Activated CD4-positive, alpha-beta T cell treated with anti-CD3 and anti-CD28 coated beads for 1 hour (primary cell): ENCODE measurements at places on chromosomes 2 and 18.

GRCh38 chr2:167759531-167759930 lies 487.9 kb downstream of the STK39 start:
- no peak for DNase-seq

DNA sequence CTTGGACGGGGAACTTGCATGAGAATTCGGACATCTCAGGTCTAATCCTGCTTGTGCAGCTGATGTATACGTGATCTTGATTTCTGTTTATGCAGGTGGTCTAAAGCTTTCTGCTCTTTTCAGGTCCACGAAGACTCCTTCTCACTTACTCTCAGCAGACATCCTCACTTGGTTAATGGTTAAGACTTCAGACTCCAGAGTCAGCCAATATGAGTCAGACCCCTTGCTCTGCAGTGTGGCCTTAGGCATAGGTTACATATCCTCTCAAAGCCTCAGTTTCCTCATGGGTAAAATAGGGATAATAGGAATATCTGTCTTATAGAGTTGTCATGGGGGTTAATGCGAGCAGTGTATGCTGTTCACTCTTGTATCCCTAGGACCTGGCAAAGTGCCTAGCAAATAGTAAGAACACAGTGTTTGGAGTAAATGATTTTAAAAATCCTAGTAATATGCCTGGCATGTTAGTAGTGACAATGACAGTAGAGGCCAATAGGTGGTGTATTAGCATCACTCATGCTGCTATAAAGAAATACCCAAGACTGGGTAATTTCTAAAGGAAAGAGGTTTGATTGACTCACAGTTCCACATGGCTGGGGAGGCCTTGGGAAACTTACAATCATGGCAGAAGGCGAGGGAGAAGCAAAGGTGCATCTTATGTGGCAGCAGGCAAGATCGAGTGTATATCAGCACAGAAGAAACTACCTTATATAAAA lies 42.3 kb downstream of the XRCC5 start:
- DNase-seq: no peak

DNA sequence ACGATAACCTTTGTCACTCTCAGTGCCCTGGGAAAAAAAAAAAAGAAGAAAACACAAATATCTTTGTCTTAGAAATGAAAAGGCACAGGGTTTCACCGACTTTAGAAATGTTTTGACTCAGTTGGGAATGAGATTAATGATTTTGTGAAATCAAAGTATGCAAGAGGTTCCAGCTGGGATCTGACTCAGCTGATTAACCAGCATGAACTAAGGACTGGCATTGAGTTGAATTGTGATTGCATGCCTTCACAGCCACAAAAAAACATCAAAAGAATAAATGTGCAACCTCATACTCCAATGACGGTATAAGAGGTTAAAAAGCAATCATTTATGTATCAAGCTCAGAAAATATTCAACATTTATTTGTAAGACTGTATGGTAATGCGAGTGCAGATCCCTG lies 566.6 kb upstream of the DSEL start:
- no peak for DNase-seq

DNA sequence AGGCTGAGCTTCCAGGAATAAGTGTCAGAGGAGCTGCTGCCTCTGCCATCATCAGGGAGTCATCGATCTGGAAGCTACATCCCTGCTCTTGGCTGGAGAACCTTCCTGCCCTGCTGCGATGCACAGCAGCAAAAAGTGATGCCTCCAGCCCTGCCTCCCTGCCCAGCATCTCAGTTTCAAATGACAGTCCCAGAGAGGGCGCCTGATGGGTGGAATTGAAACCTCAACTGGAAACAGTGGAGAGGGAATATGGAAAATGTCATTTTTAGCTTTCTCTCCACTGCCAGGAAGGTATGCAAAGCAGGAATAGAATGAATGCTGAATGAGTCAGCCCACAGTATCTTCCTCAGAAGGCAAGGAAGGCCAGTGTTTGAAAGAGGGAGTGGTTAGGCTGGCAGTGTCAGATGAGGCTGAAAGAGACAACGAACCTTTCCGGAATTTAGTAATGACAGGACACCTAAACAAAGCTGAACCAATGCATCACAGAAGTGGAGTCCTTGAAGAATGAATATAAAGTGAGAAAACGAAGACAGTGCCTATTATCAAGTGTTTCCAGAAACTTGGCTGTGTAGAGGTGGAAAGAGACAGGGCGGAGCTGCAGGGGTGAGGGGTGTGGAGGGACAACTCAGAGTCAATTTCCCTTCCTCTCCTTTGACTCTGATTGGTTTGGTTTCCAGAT lies 153.9 kb upstream of the NDUFV2 start:
- DNase-seq: no peak

DNA sequence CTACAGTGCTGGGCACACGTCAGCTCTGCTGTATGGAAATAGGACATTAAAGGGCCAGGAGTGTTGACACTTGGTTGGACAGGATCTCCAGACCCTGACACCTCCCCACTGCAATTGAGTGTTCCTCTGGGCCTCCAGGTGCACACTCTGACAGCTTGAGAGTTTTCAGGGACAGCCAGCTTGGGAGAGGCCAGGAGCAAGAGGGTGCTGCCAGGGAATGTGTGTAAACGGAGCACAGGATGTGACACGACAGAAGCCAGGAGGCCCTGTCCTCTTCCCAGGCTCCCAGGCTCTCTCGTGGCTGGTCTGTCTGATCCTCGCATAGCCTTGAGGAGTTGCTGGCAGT lies 318.1 kb upstream of the HS6ST1 start:
- DNase-seq: no peak

DNA sequence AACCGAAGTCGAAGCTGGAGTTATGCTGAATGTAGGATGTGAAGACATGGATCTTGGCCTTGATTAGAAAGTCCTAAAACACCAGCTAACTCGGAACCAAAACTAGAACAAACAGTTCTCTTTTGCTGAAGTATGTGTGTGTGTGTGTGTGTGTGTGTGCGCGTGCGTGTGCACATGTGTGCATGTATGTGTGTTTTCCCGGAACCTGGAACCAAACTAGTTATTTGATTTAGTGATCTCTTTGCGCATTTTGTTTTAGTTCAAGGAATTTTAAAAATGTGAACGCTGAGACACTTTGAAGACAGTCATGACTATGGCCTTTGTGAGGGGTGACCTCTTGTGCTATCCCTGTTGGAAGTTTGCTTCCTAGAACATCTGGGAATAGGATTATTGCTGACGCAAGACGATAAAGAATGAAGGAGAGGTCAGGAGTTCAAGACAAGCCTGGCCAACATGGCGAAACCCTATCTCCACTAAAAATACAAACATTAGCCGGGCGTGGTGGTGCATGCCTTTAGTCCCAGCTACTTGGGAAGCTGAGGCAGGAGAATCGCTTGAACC lies 23.8 kb downstream of the FHL2 start:
- DNase-seq: no peak
